ENCODE measurements at places on chromosomes 7 and 10. TPM values are rescaled to one million over a fixed set of nuclear protein-coding genes. Genes with fewer than 3 reads are reported as not detected.

The CALHM3 gene
- total RNA-seq: 0.63 TPM

The AEBP1 gene
- total RNA-seq: not detected

The CYP2E1 gene
- total RNA-seq: not detected

The ZMIZ1 gene
- total RNA-seq: 62.6 TPM

Measured in A549 treated with CpdA at 1 μM for 4 hours (cell line).